Ammon's horn (tissue), 1 donor: ENCODE measurements at places on chromosomes 7 and 10.

- no peak for DNase-seq
Observed at GRCh38 chr7:8303904-8304528, 42.0 kb upstream of the ICA1 start.

- DNase-seq, result no peak
Observed at GRCh38 chr10:3496138-3496537, 288.9 kb downstream of the KLF6 start.

DNA sequence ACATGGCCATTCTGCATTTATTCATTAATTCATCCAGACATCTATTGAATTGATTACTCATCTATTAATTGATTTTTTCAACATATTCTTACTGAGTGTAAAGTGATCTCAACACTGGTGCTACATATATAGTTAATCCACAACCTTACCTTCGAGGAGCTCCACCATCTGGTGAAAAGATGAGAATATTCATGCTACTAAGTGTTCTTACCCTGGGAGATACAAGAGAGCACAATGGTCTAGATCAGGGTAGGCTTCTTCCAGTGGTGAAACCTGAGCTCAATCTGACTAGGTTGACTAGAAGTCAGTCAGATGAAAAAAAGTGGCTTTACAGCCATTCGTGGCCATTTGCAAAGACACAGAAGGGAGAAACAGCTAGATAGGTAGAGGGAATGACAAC, 507.4 kb downstream of the ANKRD7 start:
- no peak for DNase-seq

DNA sequence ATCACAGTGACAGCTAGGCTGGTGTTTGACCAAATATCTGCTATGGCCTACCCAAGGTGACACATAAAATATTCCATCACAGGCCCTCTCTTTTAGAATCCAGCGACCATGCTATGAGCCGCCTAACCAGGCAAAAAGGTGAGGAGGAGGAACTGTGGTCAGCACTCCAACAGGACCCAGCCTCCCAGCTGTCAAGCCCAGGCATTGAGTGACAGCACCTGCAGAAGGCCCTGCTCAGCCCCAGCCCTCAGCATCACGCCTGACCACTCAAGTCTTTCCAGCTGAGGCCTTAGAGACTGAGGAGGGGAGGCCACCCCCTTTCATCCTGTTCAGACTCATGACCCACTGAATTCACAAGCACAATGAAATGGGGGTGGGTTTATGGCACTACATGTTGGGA, 43.0 kb downstream of the CXCL12 start:
- DNase-seq, result no peak

- DNase-seq, result no peak
Observed at GRCh38 chr10:26448706-26449435, 10.7 kb downstream of the APBB1IP start.

GRCh38 chr7:102424787-102425218, 8.6 kb upstream of the ORAI2 start:
- no peak for DNase-seq

DNA sequence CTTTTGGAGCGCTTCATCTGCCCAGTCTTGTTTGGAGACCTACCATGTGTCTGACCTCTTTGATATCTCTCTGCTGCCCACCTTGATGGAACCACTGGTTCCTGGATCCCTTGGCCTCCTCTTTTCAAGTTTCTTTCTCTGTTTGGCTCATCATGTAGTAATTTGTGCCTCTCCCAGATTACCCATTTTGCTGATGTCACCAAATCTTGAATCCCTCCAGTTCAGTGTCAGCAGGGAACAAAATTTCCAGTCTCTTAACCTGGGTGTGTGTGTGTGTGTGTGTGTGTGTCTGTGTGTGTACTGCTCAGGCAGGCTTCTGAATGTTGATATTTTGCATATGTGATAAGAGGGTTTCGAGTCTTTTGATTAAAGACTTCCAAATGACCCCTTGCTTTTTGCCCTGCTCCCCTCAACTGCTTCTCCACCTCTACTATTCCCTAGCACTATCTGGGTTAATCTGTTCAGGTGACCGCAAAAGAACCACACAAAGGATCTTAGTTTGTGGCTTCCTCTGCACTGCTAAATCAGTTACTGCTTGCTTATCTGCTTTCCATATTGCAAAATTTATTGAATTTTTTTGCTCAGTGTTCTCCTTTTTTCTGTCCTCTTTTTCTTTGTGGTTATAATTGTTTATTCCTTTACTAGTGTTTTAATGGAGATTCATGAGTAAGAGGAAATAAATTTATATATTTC, 25.7 kb downstream of the MYO3A start:
- DNase-seq, result no peak

DNA sequence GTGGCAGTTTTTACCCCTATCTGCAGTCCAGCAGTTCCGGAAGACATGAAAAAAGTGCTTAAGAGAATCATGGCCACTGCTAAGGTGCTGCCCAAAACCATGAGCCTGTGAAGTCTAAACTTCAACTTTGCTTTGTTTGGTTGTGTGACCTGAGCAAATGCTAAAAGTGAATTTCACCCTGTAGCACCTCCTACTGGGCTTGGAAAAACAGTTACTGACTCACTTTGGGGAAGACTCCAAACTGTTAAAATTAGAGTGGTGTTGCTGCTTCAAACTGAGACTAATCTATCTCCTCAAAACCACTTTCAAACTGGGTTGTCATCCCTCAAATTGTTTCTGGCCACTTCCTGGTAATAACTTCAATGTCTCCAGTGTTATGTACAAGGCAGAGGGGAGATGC, 21.3 kb downstream of the MKX start:
- DNase-seq, result no peak

- DNase-seq, result no peak
Observed at GRCh38 chr10:99522470-99523250, 10.1 kb upstream of the NKX2-3 start.

GRCh38 chr7:44114586-44115310, 8.6 kb downstream of the POLD2 start:
- peak; percentile 95 for DNase-seq

GRCh38 chr7:3540456-3541220, 239.6 kb downstream of the SDK1 start:
- no peak for DNase-seq

- no peak for DNase-seq
Observed at GRCh38 chr10:26981232-26981824, 119.0 kb downstream of the ANKRD26 start.

DNA sequence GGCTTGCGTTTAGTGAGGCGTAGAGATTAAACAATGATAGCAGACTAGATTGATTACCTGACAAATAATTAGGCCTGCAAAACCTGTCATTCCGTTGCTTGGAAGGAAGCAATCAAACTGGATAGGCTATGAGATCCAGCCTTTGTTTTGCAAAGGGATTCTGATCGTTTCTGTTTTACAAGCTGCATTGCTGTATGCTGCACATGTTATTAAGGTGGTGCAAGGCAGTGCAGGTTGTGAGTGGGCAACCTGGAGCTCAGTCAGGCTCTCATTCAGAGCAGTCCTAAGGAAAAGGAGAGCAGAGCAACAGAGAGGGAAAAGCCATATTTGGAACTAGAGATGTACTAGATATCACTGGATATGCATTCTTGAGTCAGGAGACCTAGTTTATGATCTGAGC, 6.9 kb upstream of the NOBOX start:
- DNase-seq, result no peak

- DNase-seq, result no peak
Observed at GRCh38 chr10:23157239-23157681, 34.9 kb upstream of the PTF1A start.

GRCh38 chr7:70771451-70771850, 360.5 kb upstream of the GALNT17 start:
- no peak for DNase-seq

- no peak for DNase-seq
Observed at GRCh38 chr10:129978322-129978721, 14.2 kb upstream of the EBF3 start.

DNA sequence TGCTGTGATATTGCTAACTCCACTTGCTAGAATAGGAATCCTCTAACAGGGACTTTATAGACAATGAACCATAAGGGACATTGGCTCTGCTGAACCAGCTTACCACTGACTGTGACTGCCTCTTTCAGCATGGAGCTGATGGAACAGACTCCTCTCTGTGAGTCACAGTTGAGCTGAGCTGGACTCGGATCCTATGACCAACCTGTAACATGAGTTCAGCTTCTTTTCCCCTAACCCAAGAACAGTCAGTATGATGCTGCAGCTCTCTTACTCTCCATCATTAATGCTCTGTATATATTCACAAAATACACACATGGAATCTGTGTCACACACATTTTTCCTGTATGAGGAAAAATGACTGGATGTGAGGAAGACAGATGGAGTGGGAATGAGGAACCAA, 177.9 kb upstream of the BET1 start:
- DNase-seq, result no peak

DNA sequence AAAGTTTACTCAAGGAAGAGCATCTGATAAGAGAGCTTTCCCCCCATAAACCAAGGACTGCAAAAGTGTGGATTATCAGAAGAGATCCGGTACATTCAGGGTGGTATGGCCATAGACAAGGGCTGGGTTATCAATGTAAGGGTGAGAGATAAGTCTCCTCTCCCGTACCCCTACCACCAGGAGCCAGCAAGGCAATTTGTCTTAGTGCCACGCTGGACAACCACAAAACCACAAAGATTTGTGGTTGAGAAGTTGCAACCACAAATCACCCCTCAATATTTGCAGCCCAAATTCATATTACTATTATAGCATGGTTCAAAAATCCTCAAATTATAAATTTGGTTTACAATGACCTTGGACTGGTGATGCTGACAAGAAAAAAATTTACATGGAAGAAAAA, 2.3 kb upstream of the ZSCAN25 start:
- no peak for DNase-seq

DNA sequence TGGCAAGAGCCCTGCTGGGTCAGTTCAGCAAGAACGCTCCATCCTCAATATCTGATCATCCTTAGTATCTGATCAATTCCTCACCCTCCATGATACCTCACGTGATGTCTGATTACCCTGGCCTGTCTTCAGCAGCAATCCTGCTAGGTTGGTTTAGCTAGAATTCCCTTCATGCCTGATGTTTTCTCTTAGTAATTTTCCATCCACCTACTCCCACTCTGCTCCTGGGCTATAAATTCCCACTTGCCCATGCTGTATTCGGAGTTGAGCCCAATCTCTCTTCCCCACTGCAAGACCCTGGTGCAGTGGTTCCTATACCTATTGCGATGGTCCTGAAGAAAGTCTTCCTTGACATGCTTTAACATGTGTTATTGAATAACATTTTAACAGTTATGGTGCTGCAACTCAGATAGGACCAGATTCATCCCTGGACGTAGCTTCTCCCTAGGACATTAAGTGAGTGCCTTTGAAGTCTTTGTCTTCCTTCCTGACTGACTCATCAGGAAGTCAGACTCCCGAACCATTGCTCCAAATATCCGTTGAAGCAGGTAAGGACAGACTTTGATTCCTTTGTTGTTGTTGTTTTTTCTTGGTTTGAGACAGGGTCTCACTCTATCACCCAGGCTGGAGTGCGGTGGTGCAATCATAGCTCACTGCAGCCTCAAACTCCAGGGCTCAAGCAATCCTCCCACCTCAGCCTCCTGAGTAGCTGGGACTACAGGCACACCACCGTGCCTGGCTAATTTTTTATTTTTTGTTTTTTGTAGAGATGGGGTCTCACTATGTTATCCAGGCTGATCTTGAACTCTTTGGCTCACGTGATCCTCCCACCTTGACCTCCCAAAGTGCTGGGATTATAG, 29.4 kb upstream of the CLDN3 start:
- DNase-seq, result no peak
